ENCODE measurements at places on chromosomes 2 and 18. TPM values are rescaled to one million over a fixed set of nuclear protein-coding genes. Genes with fewer than 3 reads are reported as not detected.

Gene ITPRIPL1
- 0.17 TPM for polyA plus RNA-seq

Gene VWC2L
- not detected for polyA plus RNA-seq

Gene ANKRD30B
- polyA plus RNA-seq = not detected

Gene SRBD1
- polyA plus RNA-seq = 4.8 TPM

Gene ASB18
- polyA plus RNA-seq = not detected

Gene LIPT1
- 2.9 TPM for polyA plus RNA-seq

Gene MEP1B
- polyA plus RNA-seq = not detected

Gene RFTN2
- not detected for polyA plus RNA-seq

Gene DUSP2
- 3.1 TPM for polyA plus RNA-seq

Gene TMEM87B
- polyA plus RNA-seq = 10.8 TPM

Gene RETREG2
- polyA plus RNA-seq = 74.1 TPM

Gene UGT1A10
- not detected for polyA plus RNA-seq
